ENCODE measurements at places on chromosomes 13 and 19. TPM values are rescaled to one million over a fixed set of nuclear protein-coding genes. Genes with fewer than 3 reads are reported as not detected.

GRCh38 chr19:39788244-39788643, 9.6 kb downstream of the LEUTX start:
- no peak overlapping the region for H3K27ac ChIP-seq
- DNase-seq, result no peak
- no peak overlapping the region for H3K4me3 ChIP-seq
- no peaks in the 10 kb centered on the region for H3K36me3 ChIP-seq
- H3K4me1 ChIP-seq, result no peaks in the 10 kb centered on the region

- peaks cover 48% of the 10 kb centered on the region for H3K36me3 ChIP-seq
- no peak for DNase-seq
- H3K4me1 ChIP-seq, result peaks cover 6% of the 10 kb centered on the region
Measured at GRCh38 chr19:10669246-10669645, 15.1 kb downstream of the ILF3 start.

DNA sequence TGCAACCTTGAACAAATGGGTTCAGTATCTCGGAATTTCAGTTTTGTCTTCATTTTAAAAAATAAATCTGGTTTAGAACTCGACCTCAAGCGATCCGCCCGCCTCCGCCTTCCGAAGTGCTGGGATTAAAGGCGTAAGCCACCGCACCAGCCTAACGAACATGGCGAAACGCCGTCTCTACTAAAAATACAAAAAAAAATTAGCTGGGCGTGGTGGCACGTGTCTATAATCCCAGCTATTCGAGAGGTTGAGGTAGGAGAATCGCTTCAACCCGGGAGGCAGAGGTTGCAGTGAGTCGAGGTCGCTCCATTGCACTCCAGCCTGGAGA, 571 bp downstream of the ZNF302 start:
- DNase-seq, result no peak
- H3K4me1 ChIP-seq, result peaks cover 13% of the 10 kb centered on the region
- no peaks in the 10 kb centered on the region for H3K27me3 ChIP-seq
- peak overlapping the region; percentile 66 for H3K4me3 ChIP-seq
- H3K36me3 ChIP-seq, result peaks cover 6% of the 10 kb centered on the region
- H3K27ac ChIP-seq, result peak overlapping the region; percentile 95

DNA sequence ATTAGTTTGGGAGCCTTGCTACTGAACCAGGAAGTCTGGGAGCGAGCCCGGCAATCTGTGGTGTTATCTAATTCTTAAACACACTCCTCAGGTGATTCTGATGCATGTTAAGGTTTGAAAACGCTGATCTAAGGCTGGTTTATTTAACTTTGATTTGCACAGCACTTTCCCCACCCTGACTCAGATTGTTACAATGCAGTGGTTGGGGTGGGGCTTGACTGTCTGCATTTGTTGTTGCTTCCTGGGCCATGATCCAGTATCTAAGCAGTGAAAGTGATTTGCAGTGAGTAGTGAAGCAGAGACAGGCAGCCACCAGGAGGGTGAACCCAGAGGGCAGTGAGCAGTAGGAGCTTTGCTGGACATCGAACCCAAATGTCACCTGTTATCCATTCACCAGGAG, 81.6 kb upstream of the ARGLU1 start:
- DNase-seq, result no peak
- no peak overlapping the region for H3K4me3 ChIP-seq
- no peaks in the 10 kb centered on the region for H3K4me1 ChIP-seq
- no peaks in the 10 kb centered on the region for H3K36me3 ChIP-seq

DNA sequence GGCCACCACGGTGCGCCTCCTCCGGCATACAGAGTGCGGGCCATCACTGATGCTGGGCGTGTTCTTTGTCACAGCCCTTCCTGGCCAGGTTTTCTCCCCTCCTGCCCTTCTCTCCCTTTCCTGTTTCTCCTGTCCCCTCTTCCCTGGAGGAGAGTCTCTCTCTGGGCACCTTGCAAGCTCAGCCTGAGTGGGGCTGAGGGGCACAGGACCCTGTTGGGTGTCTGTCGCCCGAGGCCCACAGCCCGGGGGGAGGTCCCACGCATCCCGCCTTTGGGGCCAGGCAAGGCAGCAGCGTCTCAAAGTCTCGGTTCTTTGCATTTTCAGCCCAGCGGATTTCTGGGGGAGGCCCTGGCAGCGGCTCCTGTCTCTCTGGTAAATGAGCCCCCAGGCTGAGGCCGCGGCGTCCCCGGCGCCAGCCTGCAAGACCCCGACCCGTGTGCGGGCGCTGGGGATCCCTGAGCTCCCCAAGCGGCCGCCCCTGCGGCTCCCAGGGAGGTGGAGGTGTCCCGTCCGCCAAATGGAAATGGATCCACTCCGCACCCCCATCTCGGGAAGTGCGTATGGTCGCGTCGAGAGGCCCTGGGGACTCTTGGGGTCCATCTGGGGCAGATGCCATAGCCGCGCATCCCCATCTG, 47.2 kb downstream of the COMP start:
- no peak for DNase-seq
- peaks cover 54% of the 10 kb centered on the region for H3K4me1 ChIP-seq
- H3K36me3 ChIP-seq, result peaks cover 72% of the 10 kb centered on the region
- H3K4me3 ChIP-seq, result no peak overlapping the region
- no peak overlapping the region for H3K27ac ChIP-seq

DNA sequence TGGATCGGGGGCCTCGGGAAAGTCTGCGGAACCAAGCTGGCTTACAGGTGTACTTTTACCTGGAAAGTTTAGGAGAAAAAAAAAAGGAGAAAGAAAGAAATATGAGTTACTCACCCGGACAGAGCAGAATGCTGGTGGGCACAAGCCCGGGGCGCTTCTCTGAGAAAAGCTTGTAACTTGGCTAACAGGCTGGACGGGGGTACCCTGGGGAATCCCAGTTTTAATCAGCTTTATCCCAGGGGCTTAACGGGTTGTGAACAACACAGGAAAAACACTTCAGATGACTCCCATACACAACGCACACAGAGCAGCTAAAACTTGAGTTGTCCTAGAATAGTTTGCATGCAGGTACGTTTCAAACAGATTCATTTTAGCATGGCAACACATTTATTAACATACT, 37.3 kb downstream of the KLF2 start:
- no peak overlapping the region for H3K27ac ChIP-seq
- no peaks in the 10 kb centered on the region for H3K27me3 ChIP-seq
- peaks cover 19% of the 10 kb centered on the region for H3K4me1 ChIP-seq
- no peak for DNase-seq
- H3K4me3 ChIP-seq, result no peak overlapping the region

- no peaks in the 10 kb centered on the region for H3K4me1 ChIP-seq
- no peak overlapping the region for H3K4me3 ChIP-seq
- no peaks in the 10 kb centered on the region for H3K27me3 ChIP-seq
- H3K27ac ChIP-seq, result no peak overlapping the region
Measured at GRCh38 chr19:54692298-54692615, 29.5 kb downstream of the LILRB4 start.

DNA sequence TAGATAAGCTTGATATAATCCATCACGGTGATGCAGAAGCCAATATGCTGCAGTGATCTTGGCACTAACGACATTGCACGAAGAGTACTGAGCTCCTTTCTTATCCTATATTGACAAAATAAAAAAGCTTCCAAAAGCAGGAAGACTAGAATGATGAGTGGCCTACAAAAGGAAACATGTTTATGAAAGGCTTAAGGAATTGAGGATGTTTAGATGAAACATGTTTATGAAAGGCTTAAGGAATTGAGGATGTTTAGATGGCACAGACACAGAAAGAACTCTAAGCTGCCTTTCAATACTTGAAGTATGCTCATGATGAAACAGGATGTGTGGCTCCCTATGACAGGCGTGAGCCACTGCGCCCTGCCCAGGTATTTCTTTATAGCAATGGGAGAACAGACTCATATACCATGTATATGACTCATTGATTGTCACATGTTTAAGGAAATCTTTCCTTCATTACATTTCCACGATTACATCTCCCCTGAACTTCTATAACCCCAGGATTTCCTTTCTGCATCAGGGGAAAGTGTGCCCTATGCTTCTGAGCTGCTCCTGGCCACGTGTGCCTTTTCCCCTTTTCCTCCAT, 690.8 kb upstream of the ARGLU1 start:
- H3K27ac ChIP-seq, result no peak overlapping the region
- no peaks in the 10 kb centered on the region for H3K27me3 ChIP-seq
- H3K4me1 ChIP-seq, result no peaks in the 10 kb centered on the region
- H3K4me3 ChIP-seq, result no peak overlapping the region

GRCh38 chr13:77952276-77952675, 33.6 kb upstream of the EDNRB start:
- H3K27ac ChIP-seq, result no peak overlapping the region
- no peaks in the 10 kb centered on the region for H3K27me3 ChIP-seq
- no peaks in the 10 kb centered on the region for H3K4me1 ChIP-seq

GRCh38 chr13:113096052-113096744, 9.4 kb upstream of the F7 start:
- no peaks in the 10 kb centered on the region for H3K27me3 ChIP-seq
- H3K36me3 ChIP-seq, result peaks cover 70% of the 10 kb centered on the region
- no peak overlapping the region for H3K27ac ChIP-seq

Gene UHRF1
- total RNA-seq, result 10.9 TPM

Gene AP1M2
- 0.83 TPM for total RNA-seq

Gene ZNF132
- total RNA-seq, result 11.8 TPM

Gene ZNF730
- total RNA-seq, result 19.9 TPM
